ENCODE measurements at places on chromosomes 1 and 21.

GRCh38 chr1:224433041-224433691, 1.4 kb downstream of the WDR26 start:
- no peak for DNase-seq

DNA sequence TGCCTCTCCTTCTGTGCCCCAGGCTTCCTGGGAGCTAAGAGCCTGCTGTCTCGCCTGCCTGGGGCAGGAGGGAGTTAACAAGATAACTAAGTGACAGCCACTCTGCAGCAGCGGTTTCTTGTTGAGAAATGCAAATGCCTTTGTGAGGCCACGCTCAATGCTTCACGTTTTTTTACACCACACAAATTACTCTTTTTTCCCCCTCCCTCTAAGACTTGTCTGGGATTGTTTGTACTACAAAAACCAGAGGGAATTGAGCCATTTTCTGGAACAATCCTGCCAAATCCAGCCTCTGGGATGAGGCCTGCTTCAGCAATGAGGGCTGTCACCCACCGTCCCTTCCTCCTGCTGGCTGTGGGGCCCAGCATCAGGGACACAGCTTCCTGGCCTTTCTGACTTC, 119.6 kb downstream of the ACTL8 start:
- no peak for DNase-seq

GRCh38 chr1:119773711-119774241, 5.1 kb upstream of the HMGCS2 start:
- no peak for DNase-seq

GRCh38 chr1:61287014-61287413, 204.7 kb downstream of the NFIA start:
- DNase-seq = no peak

DNA sequence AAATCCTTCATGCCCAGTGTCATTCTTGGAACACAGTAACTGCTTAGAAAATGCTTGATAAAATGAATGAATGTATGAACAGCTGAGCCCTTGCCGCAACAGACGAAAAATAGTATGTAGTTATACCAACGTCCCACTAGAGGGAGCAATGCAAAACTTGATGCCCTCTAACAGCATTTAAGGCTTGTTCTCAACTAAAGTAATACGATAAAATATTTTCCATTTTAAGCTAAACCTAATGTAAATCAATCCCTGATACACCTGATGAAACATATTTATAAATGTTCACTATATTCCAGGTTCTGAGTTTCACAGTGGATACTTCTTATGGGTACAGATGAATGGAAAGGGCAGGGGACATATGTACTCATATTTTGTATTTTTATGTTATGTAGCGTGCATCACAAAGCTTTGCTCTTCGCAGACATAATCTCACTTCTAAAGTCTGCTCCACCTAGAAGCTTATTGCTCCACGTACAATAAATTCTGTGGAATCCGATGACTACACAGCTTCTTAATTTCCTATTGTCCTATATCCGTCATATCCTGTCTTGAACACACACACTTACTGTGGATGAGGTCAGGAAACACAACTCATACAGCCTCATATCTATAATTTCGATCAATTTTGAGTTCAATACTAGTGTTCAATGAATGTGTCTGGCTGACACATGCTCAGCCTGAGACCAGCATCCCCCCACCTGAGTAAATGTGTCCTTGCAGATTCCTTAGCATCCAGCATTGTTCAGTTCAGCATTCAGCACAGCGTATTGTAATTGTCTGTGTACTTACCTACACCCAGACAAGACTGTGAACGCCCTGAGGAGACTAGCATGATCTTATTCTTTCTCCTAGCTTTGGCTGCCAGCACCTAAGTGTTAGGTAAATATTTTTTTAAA, 4.4 kb upstream of the UTP25 start:
- peak; percentile 21 for DNase-seq

DNA sequence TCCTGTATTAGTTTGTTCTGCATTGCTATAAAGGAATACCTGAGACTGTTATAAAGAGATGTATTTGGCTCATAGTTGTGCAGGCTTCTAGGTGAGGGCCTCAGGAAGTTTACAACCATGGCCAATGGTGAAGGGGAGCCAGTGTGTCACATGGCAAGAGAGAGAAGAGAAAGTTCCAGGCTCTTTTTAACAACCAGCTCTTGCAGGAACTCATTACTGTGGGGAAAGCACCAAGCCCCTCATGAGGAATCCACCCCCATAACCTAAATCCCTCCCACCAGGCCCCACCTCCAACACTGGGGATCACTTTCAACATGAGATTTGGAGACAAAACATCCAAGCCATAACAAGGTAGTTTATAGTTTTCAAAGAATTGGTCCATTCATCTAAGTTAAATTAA, 5.0 kb upstream of the MEAF6 start:
- no peak for DNase-seq

GRCh38 chr1:235946571-235946981, 79.9 kb upstream of the LYST start:
- DNase-seq = no peak

DNA sequence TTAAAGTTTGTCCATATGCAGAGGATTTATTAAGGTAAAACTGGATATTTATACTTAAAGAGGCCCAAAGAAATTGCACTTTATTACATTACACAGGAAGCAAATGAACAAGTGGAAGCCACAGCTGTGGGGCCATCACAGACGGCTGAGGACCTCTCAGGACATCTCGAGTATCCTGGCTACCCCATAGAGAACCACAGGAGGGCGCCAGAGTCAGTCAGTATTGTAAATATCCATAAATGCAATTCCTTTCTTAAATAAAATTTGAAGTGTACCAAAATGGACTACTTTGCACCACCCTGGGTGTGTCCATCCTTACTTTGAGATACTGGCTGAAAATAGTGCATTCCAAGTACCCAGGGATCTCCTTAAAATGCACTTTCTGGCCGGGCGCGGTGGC, 257.2 kb downstream of the MRPL39 start:
- DNase-seq = no peak

- DNase-seq = no peak
Measured at GRCh38 chr1:147613506-147613905, 56.8 kb downstream of the ACP6 start.

DNA sequence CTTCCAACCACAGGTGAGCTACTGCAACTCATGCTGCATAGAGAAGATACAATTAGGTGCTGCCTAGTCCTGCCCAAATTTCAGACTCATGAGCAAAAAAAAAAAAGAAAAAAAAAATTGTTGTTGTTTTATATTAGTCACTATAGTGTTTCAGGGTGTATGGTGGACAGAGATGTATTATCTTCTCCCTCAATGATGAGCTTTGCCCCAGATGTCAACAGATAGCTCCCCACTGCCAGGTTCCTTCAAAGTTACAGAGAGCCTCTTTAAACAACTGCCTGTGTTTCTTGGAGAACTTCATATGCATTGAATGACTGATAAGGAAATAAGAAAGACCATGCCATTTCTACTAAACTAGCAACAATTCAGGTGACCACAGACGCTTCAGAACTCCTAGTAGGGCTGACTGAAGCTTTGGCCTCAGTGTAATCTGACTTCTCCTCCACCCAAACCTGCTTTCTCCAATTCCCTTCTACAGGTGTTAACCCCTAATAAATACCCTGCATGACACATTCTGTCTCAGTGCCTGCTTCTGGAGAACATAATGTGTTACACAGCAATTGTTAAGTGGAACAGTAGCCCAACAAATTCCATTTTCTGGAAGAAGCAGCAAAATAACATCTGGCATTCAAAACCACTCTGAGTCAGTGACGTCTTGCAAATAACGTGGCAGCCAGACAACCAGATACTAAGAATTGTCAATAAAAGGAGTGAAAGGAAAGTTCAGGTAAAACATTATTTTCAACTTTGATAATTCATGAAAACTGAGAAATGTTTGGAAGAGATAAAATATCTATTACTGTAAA, 147.7 kb downstream of the CDC42BPA start:
- DNase-seq = no peak

- no peak for DNase-seq
Measured at GRCh38 chr1:53572065-53572814, 113.0 kb downstream of the DMRTB1 start.

GRCh38 chr1:5976726-5977493, 15.3 kb downstream of the NPHP4 start:
- no peak for DNase-seq

DNA sequence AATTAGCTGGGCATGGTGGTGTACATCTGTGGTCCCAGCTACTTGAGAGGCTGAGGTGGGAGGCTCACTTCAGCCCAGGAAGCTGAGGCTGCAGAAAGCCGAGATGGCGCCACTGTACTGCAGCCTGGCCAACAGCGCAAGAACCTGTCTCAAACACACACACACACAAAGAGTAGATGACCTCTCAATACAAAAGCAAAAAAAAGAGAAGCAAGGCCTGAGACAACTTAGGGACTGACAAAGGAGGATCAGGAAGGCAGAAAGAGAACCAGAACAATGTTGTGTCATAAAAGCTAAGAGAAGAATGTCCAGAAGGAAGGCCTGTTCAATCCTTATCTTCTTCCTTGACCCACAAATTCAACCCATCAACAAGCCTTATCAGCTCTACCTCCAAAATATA, 18.5 kb downstream of the WASF2 start:
- no peak for DNase-seq

GRCh38 chr1:78519446-78519845, 28.7 kb downstream of the PTGFR start:
- no peak for DNase-seq
